ENCODE measurements at places on chromosomes 7 and 10.

DNA sequence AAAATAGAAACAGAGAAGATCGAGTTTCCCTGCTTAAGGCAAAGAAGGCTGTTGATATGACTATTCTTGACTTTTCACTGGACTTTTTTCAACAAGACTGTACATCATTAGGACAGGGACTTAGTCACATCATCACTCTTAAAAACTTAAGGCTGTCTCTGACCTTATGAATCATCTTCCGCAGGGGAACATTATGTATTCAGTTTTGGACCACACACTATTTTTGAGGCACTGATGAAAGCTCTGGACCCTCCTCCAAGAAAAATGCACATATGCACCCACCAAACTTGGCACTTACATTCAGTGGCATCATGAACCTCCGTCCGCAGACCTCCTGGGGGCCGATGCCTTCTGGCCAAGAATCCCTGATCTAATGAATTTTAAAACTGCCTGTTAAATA is 96.4 kb downstream of the CALD1 start:
- no peak for DNase-seq

DNA sequence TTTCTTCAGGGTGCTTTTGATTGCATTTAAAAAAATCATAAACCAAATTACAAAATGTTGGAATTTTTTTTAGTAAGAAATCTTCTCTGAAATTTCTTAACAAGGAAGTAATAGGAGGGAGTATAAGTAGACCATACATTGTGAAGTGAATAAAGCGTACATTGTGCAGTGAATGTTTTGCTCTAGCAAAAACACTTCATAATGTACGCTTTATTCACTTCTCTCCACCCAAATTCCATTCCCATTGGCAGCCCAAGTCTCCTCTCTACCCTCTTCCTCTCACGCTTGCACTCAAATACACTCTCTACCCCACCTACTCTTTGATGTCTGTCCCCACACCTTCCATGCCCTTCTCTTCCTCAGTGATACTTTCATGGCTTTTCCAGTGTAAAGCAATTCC is 241.0 kb downstream of the PPP1R3A start:
- no peak for DNase-seq

- no peak for DNase-seq
Measured at GRCh38 chr10:57102236-57102635, 741.2 kb upstream of the ZWINT start.

- DNase-seq, result no peak
Measured at GRCh38 chr7:108103558-108104298, 26.4 kb downstream of the LAMB4 start.

- no peak for DNase-seq
Measured at GRCh38 chr10:119208553-119208940, 1.2 kb downstream of the GRK5 start.

DNA sequence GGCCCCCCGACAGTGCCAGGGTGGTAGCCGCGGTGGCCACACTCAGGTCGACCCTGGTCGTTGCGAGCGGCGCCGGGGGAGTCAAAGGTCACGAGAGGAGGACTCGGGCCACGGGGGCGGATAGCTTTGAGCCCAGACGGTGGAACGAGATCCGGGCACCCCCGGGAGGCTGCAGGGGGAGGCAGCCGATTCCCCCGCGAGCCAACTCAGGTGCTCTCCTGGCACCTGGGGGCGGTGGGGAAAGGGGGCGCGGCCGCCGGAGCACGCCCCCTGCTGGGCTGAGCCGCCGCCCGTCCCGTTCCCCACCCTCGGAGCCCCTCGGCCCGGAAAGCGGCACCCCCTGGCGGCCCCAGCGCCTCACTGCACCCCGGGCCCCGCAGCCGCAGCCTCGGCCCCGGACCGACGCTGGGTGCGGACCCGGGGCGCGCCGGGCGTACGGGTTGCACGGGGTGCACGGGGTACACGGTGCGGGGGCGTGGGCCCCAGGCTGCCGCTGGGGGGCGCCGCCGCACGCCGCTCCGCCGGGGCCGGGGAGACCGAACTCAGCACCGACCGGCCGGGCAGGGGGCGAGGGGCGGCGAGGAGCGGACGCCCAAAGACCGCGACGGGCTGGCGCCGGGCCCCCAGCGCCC is 521 bp upstream of the NYAP1 start:
- DNase-seq, result peak; percentile 82

GRCh38 chr7:117951285-117951684 is 78.0 kb upstream of the CTTNBP2 start:
- DNase-seq, result no peak

- no peak for DNase-seq
Measured at GRCh38 chr10:17212802-17213221, 11.3 kb upstream of the TRDMT1 start.

GRCh38 chr7:132084776-132085388 is 491.4 kb downstream of the PLXNA4 start:
- DNase-seq, result no peak

- peak; percentile 91 for DNase-seq
Measured at GRCh38 chr10:101062232-101063049, 652 bp downstream of the KAZALD1 start.

- DNase-seq, result peak; percentile 54
Measured at GRCh38 chr7:6705959-6706665, 635 bp downstream of the ZNF12 start.

DNA sequence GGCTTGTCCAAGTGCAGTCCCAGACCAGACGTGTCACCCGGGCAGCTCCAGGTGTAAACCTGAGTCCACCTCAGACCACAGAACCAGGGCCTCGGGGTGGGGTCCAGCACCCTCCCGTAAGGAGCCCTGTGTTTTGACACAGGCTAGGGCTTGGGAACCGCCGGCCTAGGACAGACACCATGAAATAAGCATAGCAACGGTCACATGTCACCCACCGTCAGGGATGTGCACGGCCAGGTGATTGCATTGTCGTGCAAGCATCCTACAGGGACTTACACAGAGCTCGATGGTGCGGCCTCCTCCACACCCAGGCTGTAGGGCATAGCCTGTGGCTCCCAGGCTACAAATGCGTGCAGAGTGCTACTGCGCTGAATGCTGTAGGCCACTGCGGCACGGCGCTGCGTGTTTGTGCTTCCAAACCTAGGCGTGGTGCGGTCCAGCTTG is 10.6 kb downstream of the ZFAND2A start:
- no peak for DNase-seq

- no peak for DNase-seq
Measured at GRCh38 chr7:148684289-148684830, 14.3 kb upstream of the CUL1 start.

DNA sequence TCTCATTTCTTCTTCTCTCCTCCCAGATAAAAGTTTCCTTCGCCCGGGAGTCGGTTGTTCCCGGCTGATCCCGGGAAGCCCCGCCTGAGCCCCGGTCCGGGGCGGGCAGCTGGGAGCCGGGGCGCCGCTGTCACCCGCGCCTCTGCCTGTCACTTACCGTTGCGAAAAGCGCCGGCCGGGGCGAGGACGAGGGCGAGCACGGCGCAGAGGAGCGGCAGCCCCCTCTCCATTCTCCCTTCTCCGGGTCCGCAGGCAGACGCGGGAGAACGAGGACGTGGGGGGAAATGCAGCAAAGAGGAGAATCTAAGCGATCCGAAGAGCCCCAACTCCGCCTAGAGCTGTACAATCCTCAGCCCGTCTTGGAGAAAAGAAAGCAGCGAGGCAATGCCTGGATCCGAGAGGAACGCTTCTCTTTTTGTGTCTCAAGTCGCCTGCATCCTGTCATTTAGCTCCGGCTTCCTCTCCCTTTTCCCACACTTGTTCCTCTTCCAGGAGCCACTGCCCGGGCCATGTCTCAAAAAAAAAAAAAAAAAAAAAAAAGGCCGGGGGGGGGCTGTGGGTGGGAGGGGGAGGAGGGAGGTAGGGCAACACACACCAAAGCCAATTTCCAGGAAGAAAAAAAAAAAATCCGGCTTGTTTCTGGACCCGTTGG is at the start of gene NRP1:
Gene NRP1, minus strand, starts transcription at position 515 of the 652 bp plus-strand sequence. Its CDS starts 285 bp downstream, at position 230.
- peak; percentile 48 for DNase-seq

- DNase-seq, result no peak
Measured at GRCh38 chr7:130273081-130273932, 6.6 kb downstream of the CPA2 start.

DNA sequence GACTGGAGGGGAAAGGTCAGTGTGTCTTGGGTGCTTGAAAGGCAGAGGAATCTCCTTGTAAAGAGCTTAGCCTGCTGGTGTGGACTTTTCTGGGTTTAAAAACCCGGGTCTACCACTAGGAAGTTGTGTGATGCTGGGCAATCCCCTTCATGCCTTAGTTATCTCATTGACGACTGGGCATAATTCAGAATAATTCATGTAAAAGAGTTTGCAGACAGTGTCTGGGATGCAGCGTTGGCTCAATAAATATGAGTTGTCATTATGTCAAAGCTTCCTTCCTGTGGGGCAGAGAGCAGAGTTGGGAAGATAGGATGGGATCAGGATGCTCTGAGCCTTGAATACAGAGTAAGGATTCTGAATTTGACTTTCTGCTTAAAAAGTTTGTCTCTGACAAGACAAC is 196.4 kb downstream of the ADRA2A start:
- no peak for DNase-seq

Measured in Peyer's patch (tissue), 4 donors.